Muscle of arm (tissue), 14 donors: ENCODE measurements at places on chromosomes 3 and 15.

DNA sequence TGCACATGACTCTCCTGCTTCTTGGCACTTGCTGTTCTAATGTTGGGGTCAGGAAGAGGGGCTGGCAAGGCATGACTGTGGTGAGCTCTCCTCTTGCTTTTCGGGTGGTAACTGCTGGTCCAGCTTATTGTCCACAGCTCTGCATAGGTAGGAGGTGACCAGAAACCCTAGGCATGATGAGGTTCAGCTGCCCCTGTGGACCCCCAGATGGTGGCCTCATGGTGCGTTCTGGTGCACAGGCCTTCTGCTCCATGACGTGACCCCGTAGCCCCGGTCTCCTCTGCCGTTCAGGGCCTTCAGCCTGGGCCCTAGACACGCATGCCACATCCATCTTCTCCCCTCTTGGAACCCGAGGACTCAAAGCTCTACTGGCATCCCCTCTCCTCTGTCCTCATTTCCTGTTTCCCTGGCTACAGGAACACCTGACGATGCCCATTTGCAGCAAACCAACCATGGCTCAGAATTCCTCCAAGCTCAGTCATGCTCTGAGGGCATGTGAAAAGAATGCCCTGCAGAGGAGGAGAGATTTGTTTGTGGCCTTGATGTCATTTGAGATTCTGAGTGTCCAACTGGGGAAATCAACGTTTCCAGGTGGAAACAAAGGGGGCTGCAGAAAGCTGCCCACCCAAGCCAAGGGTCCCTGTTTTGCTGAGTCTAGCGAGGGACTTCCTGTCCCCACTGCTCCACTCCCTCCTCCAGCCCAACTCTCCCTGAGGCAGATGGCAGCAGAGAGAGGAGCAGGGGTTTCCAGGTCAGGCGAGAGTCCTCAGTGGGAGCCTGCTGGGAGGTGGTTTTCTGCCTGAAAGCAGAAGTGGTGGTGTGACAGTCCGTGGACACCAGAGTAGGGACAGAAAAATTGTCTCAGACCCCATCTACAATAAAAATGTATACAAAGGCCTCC lies 198.7 kb upstream of the LYSMD4 start:
- no peak for DNase-seq

DNA sequence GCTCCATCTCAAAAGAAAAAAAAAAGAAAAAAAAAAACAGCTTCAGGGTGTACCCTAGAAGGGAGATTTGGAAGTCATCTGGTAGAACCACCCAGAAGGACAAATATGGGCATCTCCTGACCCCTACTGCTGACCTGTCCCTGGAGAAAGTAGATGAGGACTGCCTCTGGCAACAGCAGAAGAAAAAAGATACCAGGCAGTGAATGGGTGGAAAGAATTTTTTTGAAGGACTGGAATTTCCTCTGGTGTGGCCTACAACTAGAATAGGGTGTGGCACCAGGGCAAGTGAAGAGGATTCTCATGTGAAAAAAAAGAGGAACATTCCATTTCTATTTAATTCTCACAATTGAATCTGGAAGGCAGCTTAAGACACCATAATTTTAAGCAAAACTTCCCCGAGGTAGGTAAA lies 3.1 kb downstream of the ANXA2 start:
- no peak for DNase-seq

DNA sequence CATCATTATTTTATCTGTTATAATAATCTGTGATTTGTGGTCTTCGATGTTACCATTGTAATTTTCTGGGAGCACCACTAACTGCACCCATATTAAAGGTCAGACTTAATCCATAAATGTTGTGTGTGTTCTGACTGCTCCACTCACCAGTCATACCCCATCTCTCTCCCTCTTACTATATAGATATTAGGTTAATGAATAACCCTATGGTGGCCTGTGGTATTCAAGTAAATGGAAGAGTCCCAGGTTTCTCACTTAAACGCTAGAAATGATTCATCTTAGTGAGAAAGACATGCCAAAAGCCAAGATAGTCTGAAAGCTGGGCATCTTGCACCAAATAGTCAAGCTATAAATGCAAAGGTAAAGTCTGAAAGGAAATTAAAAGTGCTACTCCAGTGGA lies 1358.5 kb downstream of the ROBO2 start:
- no peak for DNase-seq

DNA sequence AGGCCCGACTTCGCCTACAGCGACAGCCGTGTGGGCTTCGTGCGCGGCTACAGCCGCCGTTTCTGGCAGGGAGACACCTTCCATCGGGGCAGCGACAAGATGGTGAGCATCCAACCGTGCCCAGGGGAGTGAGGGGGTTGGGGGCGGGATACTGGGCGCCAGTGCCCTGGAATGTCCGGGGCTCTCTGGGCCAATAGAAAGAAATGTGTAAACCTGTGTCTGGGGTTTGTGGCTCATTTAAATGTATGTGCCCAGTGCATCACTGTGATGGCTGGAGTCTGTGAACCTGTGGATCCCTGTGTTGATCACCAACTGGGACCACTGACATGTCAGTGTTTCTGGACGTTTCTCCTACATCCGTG lies 423 bp downstream of the CHAC1 start:
- DNase-seq, result no peak

- DNase-seq, result no peak
Observed at GRCh38 chr15:31158858-31159569, 57.5 kb upstream of the TRPM1 start.

GRCh38 chr15:88539441-88539840 lies 7.0 kb downstream of the DET1 start:
- DNase-seq, result no peak

- DNase-seq, result no peak
Observed at GRCh38 chr3:40379674-40380306, 7.2 kb upstream of the ENTPD3 start.

DNA sequence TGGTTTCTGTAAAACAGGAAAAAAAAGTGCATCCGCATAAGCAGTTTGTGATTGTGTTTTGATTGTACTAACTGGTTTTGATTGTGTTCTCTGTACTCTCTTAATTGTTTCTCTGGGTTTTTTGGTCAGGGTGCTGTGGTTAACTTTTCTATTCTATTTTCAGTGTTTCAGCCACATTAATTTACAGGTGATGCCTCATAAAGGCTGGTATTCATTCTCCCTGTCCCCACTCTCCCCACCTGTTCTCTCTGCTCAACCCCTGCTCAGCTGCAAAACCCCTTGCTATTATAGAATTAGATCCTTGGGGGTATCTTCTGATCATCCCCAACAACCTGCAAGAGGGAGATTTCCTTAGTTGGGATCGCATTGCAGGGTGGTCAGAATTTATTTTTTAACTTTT lies 285.4 kb upstream of the AZI2 start:
- no peak for DNase-seq

DNA sequence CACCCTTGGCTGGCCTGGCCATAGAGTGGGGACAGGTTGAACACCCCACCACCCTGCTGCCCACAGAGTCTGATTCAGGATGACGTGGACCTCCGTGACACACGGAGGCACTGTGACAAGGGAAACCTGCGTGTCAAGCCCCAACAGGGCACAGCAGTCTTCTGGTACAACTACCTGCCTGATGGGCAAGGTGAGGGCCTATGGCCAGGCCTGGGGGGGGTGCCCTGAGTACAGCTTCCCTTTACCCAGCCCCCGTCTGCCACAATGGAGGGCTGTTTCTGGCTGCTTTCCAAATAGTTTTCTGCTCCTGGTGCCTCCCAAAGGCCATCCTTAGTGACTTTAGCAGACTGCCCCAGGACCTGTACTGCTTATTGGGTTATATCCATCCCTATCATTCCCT lies 1.2 kb upstream of the WDR6 start:
- DNase-seq, result no peak

GRCh38 chr3:62188681-62189375 lies 184.5 kb downstream of the FEZF2 start:
- DNase-seq, result peak; percentile 83

GRCh38 chr15:95784508-95784907 lies 546.0 kb upstream of the NR2F2 start:
- DNase-seq, result no peak

DNA sequence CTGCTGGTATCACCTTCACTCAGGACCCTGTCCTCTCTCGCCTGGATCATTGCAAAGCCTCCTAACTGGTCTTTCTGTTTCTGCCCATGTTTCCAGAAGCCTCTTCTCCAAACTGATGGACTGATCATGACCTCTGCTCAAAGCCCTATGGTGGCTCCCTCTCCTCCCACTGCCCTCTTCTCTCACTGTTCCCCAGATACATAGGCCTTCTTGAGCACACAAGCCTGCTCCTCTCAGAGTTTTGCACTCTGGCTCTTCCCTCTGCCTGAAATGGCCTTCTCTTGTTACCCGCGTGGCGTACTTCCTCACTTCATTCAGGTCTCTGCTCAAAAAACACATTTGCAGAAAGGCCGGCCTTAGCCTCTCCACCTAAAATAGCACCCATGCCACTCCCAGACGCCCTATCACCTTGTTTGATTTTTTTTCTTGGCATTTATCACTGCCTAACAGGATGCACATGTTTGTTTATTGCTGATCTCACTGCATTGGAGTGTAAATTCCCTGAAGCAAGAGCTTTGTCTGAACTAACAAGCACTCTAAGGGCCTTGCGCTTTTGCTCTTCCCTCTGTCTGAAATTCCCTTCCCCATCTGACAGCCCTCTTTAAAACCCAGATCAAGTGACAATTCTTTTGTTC lies 1.4 kb upstream of the ETFA start:
- DNase-seq, result no peak

DNA sequence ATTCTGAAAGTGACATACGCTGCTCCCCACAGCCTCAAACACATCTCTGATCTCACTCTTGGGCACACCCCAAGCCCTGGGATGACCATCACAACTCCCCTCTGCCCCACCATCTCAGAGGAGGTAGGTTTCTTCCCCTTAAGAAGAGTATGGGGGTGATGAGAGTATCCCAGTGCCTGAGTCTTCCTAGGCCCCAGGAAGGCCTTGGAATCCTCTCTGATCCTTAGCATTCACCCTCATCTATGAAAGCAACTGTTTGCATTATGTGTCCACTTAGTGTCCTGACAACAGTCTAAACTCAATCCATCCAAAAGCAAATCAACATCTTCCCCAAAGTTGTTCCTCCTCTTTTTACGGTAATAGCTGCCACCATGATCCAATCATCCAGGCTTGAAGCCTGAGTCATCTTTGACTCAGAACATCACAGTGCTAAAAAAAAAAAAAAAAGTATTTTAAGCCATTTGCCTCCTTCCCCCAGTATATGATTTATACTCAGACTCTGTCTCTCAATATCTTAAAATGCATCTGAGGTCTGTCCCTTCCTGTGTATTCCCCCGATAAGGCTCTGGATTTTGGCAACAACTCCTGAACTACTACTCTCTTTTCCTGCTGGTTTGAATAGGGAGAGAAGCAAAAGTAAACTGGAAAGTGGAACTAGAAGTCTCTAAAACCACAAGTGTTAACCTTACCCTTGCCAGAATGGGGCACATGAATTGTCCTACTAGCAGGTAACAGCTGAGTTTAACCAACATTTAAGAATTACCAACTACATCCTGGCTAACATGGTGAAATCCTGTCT lies 22.5 kb downstream of the POPDC2 start:
- DNase-seq, result no peak

DNA sequence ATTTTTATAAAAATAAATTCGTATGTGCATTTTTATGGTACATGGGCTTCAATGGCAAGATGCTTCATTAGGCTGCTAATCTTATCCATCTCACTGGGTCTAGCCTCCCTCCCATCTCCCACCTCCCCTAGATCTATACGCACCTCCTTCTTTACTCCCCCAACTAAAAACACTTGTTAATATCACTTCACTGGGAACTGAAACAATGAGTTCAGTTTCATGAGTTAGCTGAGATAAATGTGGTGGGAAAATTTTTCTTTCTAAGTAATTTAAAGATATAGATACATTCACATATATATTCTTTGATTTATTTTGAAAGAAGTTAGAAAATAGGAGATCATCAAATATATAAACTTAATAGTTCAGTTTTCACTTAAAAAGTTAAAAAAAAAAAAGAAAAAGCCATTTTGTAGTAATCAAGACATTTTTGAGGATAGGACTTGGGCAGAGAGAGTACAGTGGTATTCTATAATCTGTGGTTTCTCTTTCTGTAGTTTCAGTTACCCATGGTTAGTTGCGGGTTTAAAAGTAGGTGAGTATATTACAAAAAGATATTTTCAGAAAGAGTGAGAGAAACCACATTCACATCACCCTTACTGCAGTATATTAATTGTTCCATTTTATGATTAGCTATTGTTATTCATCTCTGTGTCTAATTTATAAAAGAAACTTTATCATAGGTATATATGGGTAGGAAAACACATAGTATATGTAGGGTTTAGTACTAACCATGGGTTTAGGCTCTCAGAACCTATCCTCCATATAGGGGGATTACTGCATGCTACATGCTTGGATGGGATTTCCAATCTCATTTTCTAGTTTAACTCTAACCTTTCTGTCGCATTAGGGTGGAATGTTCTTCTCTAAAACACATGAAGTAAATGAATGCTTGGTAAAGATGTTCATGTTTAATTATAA lies 316.0 kb upstream of the CBLB start:
- no peak for DNase-seq

DNA sequence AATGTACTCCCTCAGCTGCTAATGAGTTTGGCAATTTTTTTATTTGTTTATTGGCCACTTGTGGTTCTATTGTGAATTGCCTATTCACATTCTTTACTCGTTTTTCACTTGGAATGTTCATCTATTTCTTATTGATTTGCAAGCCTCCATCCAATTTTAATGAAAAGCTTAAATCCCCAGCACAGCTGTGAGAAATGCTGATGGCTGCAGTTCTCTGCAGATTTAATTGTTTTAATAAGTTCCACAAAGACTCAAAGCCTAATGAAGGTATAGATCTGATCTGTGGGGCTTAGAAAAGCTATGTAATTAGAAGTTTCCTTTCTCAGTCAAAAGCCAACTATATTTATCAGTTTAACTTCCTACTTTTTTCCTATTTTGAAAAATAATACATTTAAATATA lies 41.5 kb downstream of the LYZL4 start:
- DNase-seq, result no peak

DNA sequence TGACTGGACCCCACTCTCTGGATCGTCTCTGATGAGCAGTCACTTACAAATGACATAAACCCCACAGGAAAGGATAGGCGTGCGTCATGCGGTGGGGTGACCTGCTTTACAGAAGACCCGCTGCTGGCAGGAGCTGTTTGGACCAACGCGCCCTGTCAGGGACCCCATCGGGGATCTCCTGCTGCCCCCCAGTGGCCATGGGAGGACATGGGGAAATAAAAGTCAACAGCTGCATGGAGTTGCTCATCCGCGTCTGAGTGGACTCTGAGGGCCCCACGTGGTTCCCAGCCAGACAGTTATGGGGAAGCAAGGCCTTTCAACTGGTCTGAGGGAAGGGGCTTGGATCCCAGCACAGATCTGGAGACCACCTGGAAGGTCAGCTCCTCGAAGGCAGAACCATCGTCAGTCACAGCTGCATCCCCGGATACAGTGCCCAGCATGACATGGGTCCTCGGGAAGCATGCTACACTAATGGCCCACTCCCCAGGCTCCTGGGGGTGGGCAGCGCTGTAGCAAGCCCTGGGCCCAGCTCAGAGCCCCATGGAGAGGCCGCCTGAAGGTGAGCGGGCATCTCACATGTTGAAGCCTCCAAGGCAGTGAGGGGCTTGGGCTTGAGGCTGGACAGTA lies 32.1 kb downstream of the PTH1R start:
- peak; percentile 80 for DNase-seq
